ENCODE measurements at places on chromosomes 1 and 21.

DNA sequence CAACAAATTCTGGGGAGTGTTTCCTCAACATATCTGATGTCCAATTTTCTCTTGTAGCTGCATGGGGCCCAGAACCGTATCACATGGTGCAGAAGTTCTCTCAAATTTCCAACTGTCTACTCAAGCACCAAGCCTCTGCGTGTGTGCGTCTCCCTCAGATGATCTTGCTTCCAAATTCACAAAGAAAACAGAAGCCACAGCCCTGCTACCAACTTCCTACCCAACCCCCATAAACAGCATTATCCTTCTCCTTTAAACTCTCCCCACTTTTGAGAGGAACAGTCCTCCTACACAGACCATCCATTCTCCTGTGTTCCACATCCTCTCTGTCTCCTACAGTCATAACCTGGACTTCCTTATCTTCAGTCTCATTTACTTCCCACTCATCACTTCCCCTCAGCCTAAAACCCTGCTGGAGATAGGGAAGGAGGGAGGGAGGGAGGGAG, 354.1 kb downstream of the SMYD3 start:
- DNase-seq, result no peak

DNA sequence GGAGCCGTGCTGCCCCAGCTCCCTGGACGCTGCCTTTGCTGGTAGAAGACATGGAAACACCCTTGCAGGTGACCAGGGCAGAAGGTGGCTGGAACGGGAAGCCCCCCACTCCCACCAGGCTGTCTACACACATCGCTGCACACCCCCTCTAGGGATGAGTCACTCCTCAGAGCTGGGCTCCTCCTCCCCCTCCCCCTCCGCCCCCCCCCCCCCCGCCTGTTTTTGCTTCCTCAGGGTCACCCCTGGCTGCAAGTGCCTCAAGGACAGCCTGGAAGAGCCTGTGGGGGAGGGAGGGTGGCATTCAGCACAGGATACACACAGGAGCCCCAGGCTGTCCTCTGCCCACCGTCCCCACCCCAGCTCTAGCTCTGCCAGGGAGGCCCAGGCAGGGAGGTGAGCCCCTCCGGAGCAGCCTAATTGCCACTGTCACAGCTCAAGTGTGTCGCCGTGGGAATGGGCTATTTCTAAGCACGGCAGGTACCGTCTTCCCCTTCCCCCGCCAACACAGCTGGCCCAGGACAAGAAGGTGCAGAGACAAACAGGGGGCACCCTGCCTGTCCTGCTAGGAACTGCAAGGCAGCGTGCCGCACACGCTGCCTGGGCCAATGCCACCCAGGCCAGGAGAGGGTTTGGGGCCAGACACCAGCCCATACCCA, 2.5 kb downstream of the FNDC10 start:
- DNase-seq, result no peak

- DNase-seq, result no peak
Measured at GRCh38 chr1:33097137-33097611, 16.2 kb downstream of the AZIN2 start.

DNA sequence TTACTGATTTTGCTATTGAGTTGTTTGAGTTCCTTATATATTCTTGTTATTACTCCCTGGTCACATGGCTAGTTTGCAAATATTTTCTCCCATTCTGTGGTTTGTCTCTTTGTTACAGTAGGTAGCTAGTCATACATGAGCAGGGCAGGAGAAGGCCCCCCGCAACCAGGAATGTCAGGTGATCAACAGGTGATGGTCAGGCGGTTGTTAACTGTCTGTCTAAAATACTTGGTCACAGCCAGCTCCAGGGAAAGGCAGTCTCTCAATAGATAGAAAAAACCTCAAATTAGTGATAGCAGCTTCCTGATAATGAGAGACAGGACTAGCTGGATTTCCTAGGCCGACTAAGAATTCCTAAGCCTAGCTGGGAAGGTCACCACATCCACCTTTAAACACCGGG, 217.9 kb downstream of the RHOU start:
- no peak for DNase-seq

DNA sequence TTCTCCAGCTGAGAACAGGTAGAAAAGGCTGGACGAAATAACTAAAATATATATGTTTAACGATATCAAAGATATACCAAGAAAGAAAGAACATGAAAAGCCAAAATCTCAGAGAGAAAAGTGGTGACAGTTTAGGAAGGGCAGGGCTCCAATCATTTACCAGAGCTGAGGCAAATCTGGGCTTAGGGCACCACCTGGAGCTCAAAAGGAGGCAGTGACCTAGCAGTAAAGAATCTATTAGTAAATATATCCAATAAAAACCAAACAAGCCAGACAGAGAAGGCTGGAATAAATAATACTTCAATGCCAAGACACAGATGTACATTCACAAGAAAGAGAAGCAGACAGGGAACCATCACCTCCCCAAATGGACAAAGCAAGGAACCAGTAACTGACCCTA, 43.5 kb downstream of the CHIA start:
- peak; percentile 32 for DNase-seq

DNA sequence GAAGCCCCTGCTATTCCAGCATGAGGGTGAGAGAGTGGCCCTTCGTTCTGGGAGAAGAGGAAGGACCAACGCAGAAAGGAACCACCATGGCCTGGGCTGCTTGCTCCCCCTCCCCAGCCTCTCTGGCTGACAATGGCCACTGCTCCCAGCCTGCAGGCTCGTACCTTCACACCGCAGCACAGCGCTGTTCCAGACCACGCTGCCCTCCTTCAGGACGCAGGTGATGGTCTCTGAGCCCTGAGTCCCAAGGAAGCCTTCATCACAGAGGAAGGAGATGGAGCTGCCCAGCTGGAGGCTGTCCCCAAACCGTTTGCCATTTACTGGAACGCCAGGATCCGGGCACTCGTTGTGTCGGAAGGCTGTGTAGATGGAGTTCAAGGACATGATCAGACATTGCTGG, 124.9 kb upstream of the HMGB4 start:
- no peak for DNase-seq

- no peak for DNase-seq
Measured at GRCh38 chr1:175024773-175025172, 1.5 kb upstream of the MRPS14 start.

GRCh38 chr1:194300340-194300739, 1113.9 kb upstream of the B3GALT2 start:
- DNase-seq, result no peak

GRCh38 chr1:12709091-12709491, 6.8 kb upstream of the AADACL3 start:
- no peak for DNase-seq

GRCh38 chr1:167548059-167548932, 5.3 kb downstream of the CREG1 start:
- no peak for DNase-seq
